Endothelial cell (in vitro differentiated cells): ENCODE measurements at places on chromosomes 4 and X.

DNA sequence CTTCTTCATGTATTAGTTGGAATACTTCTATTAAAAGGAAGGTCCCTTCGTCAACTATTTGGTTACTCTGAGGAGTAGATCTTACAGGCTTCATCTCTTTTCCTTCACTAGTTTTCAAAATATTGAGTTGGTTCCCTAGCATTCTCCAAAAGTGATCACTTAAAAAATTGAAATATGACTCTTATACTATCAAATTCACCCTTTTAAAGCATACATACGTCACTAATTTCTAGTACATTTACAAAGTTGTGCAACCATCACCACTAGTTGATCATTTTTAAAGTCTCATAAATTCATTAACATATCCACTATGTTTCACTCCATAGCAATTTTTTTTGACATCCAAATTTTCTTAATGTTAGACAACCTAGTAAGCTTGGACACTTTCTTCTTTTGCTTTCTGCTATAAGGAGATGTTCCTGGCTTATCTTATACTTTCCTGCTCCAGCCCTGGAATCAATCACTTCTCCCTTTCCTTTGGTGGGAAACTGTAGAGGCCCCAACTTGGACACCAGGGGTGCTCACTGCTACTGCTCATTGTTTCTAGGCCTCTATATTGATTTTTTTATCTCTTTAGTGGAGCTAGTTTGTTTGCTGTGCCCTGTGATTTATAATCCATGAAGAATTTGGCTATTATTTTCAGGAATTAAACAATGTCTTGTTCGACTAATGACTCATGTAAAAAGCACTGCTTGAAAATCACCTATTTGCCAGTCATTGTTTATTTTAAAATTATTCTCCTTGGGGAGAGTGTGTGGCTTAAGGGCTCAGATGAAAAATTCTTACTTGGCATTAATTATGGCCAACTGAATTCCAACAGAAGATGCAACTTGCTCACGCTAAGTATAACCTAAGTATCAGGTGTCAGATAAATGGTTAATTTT lies 4.0 kb upstream of the ZFX start:
- DNase-seq: no peak

DNA sequence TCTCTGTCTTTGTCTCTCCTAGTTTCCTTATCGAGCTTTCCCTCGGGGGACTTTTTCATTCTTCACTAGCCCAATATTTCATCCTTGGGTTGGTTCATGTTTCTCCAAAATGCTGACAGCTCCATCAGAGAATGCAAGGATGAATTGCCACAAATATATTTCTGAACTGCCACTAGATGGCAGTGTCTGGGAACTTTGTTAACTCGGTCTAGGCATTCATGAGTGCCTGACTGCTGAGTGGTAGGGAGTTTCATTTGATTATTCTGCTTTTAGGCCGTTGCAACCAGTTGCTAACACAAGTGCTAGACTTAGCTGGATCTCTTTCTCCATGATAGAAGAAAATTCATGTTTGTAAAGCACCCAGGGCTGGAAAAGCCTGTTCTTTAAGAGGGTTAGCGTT lies 73.5 kb upstream of the RAP2C start:
- DNase-seq: peak; percentile 9

DNA sequence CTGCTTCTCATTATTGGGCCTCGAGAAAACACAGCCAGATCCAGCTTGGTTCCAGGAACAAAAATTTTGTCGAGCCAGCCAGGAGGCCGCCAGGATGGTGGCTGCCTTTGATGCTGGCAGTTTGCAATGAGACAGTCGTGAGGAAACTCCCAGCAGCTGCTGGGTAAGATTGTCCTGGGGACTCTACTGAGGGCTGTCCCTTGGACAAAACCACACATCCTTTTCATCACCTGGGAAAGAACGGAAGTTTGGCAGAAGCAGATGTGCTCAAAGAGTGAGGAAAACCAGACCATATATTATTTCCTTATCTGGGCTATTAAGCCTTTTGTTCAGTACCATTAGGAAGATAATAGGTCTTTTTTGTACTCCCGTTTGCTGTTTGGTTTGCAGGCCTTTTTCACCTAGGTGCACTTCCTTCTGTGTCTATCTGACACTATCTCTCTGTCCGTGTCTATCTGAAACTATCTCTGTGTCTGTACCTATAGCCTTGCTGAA lies 13.4 kb upstream of the PAPSS1 start:
- DNase-seq: no peak

DNA sequence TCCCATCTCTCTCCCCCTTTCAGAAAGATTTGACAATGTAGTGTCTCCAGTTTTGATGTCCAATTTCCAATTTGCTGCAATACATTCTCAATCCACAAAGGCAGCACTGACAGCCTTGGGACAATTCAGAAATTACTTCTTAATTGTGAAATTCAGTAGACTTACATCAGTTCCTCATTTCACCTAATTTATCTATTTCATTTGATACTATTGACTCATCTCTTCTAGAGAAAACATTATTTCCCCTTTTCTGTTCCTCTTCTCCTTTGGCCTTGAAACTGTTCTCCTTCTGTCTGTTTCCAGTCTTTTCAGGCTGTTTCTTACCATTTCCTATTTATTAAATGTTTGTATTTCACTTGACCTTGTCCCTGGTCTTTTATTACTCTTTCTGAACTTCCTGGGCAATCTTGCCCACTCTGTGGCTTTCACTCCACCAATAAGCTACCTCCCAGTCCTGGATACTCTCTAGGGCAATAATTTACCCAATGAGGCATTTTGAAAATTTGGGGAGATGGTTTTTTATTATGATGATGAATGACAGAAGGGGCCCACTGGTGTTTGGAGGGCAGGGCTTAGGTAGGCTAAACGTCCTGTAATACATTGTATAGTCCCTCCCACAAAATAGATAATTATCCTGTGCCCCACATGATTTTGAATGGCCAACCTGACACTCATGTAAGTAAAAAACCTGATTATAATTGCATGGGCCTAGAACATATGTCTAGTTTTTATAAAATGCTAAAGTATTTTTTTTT lies 498.0 kb upstream of the BOD1L1 start:
- DNase-seq: no peak

DNA sequence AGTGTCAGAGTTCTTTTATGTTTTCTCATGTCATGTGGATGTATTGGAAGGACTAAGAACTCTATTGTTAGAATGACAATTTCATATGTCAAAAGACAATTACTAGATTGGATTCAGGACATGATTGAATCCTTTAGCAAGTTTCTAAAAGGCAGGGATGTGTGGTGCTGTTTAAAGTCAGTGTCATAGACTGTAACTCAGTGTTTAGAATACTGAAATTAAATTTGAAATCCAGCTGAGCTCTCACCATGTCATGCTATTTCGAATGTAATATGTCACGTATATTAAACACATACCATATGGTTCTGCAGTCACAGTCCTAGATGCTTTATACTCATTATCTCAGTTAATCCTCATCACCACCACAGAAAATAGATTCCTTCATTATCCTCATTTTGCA lies 7.8 kb downstream of the GUCY1B1 start:
- DNase-seq: no peak

DNA sequence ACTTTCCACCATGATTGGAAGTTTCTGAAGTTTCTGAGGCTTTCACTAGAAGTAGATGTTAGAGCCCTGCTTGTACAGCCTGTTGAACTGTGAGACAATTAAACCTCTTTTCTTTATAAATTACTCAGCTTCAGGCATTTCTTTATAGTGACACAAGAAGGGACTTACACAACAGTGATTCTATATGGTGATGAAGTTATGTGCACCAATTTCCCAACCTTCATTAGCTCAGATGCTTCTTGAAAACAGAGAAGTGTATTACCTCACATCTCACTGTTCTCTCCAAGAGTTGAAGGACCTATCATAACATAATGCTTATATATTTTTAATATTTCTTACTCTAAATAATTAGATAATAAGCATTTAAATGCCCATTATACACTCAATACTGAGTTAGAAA lies 202.1 kb upstream of the ANXA10 start:
- no peak for DNase-seq

GRCh38 chr4:151323667-151324066 lies 1.7 kb downstream of the SH3D19 start:
- no peak for DNase-seq

DNA sequence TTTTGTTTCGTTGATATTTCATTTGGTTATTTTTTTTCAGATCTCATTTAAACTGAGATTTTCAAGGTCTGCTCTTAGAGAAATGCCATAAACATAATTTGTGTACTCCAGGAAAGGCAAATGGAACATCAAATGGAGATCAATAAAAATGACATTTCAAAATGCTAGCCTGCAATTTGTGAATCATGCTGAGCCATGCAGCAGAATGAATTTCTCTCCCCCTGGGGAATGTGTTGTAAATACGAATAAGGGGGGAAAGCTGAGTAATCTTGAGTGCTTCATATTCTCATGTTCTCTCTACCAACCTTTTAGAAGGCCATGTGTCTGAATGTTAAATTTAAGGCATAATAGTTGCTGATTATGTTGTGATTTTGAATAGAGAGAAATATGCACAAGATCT lies 7.8 kb downstream of the ZCCHC4 start:
- no peak for DNase-seq

DNA sequence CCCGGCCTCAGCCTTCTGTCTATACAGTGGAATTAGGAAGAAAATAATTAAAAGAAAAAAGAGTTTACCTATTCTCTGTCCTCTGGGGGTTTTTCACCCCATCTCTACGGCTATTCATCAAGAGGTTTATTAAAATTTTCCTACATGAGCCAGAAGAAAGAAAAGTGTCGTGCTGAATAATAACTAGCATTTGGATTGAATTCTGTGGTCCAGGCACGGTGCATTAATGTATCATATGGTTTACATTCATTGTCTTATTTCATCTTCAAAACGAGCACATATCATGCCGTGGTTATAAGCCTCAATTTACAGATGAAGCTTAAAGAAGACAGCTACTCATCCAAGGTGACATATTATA lies 5.4 kb upstream of the NAA15 start:
- no peak for DNase-seq

GRCh38 chr4:118113220-118113619 lies 78.9 kb downstream of the NDST3 start:
- no peak for DNase-seq

- DNase-seq: no peak
Measured at GRCh38 chr4:52263607-52264006, 212.5 kb downstream of the SPATA18 start.

DNA sequence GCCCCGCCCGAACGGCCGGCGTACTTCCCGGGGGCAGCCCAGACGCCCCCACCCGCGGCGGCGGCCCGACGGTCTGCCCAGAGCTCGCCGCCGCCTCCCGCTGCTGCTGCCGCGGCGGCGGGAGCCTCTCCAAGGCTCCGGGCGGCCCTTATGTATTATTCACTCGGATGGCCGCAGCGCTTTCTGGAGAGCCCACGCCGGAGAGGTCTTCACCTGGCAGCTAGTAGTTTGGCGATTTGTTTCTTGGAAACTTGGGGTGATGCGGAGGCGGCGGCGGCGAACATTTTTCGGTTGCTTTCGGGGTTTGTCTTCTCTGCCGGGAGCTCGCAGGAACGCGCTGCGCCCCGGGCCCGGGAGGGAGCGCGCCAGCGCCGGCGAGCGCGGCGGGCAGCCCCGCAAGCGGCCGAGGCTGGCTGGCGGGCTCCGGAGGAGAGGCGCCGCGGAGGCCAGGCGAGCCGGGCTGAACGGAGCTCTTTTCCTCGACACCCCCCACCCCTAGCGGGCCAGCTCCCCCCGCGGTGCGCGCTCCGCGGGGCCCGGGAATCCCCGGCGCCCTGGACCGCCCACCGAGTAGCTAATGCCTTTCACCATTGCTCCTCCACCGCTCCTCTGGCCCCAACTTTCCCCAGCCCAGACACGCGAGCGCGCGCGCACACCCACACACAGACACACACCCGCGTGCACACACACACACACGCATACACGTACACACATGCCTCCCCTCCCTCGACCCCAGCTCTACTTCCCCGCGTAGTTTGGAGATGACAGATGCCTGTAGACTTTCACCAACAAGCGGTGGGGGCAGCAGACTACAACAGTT lies 113.5 kb downstream of the DHX15 start:
- DNase-seq: peak; percentile 38

GRCh38 chr4:24768604-24769003 lies 26.8 kb upstream of the SOD3 start:
- no peak for DNase-seq

DNA sequence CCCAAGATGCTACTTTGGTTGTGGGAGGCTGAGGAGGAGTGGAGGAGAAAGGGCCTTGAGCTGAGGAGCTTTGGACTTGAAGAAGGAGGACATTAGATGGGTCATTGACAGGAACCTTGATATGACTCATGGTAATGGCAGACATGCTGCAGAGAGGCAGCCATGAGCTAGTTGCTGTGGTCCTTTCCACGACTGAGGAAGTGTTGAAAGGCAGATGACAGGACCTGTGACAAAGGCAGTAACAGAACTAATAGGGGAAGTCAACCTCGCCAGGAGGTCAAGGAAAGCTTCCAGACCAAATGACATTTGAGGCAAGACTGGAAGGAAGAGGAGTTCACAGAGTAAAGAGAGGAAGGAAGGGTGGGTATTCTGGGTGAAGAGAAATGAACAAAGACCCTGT lies 7.6 kb upstream of the XPNPEP2 start:
- no peak for DNase-seq

DNA sequence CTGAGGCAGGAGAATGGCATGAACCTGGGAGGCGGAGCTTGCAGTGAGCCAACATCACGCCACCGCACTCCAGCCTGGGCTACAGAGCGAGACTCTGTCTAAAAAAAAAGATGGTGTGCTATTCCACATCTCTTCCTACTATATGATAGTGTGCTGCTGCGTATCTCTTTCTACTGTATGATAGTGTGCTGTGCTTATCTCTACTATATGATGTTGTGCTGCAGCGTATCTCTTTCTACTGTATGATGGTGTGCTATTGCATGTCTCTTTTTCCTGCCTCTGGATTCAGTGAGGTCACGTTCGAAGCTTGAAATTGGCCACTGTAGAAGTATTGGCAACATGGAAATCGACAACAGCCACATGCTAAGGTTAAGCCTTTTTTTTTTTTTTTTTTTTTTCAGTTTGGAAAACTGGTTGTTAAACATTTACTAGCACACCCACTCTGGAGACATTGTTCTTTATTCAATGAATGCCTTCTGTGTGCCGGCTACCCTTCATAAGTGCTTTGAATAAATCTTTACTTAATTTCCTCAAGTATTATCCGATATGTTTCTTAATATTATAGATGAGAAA lies 31.0 kb downstream of the ARFIP1 start:
- no peak for DNase-seq

DNA sequence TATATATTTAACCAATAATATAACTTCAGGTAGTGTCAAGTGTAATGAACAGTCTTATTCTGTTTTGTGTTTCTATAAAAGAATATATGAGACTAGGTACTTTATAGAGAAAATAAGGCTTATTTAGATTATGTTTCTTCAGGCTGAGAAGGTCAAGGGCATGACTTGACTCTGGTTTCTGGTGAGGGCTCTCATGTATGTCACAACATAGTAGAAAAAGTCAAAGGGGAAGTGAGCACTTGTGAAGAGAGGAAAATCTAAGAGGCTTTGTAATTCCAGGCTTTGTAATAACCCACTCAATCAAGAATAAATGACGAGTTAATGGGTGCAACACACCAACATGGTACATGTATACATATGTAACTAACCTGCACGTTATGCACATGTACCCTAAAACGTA lies 27.6 kb downstream of the PRR32 start:
- DNase-seq: no peak

- DNase-seq: no peak
Measured at GRCh38 chr4:56147371-56147770, 198.6 kb downstream of the CEP135 start.
